ENCODE measurements at places on chromosomes 7 and 10.

- no peak for DNase-seq
These were observed 102.9 kb upstream of the NFE2L3 start for GRCh38 chr7:26049081-26049480.

GRCh38 chr10:132588301-132589013 is 50.9 kb downstream of the INPP5A start:
- DNase-seq, result no peak

DNA sequence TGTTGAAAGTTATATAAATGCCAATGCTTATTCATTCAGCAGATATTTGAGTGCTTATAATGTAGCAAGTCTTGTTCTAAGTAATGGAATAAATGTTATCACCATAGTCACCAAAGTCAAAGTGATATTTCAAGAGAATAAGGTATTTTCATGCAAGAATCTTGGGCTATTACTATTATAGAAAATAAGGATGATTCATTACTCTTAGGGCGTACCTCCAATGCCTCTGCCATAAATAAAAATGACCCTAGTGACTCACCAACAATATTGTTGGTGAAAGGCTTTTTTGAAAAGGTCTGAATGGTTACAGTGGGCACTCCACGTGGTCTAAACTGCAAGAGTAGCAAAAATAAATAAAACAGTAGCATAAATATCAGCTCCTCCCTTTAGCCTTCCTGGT is 68.4 kb downstream of the RALA start:
- DNase-seq, result no peak

GRCh38 chr10:103633846-103634245 is 140.3 kb downstream of the NEURL1 start:
- no peak for DNase-seq

- DNase-seq, result peak; percentile 31
These were observed 46.5 kb downstream of the TMEM106B start for GRCh38 chr7:12257582-12257981.

- DNase-seq, result no peak
These were observed 350.3 kb upstream of the TEX47 start for GRCh38 chr7:89145801-89146200.

- DNase-seq, result no peak
These were observed 36.8 kb upstream of the AOAH start for GRCh38 chr7:36760856-36761762.
